Cardiac septum (tissue), 1 donor: ENCODE measurements at places on chromosomes 2 and 18.

DNA sequence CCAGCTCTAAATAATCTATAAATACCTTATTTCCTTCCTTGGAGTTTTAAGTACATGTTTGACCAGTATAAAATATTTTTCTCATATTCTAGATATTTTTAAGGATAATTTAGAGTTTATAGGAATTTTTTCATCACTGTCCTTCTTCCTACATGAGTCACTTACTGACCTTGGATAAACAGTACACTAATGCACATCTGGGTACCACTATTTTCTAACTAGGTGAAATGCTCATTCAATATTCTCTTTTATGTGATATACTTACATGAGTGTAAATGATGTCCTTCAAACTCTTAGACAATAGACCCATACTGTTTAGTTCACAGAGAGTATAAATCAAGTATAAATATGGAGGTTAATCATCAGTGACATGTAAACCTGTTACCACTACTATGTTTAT is 1574.2 kb upstream of the ACVR2A start:
- no peak for DNase-seq

DNA sequence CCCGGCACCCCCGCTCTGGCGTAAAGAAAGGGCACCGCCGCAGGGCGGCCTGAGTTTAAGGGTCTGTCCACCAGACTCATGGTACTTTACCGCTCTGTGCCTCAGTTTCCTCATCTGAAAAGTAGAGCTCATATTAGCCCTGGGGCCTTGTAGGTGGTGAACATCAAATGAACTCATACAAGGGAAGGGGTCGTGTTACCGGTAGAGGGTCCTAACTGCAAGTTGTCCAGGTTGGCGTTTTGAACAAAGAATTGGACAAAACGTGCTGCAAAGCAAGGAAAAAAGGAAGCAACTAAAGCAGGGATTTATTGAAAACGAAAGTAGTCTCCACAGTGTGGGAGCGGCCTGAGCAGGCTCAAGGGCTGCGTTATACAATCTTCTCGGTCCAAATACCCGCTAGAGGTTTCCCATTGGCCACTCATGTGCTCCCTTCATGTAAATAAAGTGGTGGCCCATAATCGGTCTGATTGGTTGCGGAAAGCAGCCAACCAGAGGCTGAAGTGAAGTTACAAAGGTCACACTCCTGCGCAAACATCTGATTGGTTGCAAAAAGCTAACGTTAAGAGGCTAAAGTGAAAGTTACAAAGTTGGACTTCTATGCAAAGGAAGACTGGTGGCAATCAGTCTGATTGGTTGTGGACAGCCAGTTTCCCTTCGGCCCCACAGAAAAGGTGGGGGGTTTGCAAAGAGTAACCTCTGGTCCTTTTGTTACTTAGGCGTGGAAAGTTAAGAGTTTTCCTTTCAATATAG is 80.7 kb upstream of the LDLRAD4 start:
- DNase-seq: peak; percentile 81

DNA sequence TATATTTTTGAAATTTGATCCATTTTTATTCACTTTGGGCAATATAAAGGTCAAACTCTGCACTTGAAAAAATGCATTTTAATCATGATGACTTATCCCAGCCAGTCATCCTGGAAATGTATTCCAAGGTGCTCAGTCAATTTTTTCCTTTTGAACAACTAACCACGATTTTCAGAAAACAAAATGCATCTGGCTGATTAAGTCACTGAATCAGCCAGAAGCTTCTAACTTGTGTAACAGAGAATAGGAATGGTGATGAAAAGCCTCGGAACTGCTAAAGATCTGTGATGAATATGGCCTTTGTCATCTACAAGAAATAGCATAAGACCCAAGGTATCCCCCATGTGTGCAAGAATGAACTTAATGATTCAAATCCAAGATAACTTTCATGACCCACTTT is 572.7 kb downstream of the EPHA4 start:
- DNase-seq: no peak

DNA sequence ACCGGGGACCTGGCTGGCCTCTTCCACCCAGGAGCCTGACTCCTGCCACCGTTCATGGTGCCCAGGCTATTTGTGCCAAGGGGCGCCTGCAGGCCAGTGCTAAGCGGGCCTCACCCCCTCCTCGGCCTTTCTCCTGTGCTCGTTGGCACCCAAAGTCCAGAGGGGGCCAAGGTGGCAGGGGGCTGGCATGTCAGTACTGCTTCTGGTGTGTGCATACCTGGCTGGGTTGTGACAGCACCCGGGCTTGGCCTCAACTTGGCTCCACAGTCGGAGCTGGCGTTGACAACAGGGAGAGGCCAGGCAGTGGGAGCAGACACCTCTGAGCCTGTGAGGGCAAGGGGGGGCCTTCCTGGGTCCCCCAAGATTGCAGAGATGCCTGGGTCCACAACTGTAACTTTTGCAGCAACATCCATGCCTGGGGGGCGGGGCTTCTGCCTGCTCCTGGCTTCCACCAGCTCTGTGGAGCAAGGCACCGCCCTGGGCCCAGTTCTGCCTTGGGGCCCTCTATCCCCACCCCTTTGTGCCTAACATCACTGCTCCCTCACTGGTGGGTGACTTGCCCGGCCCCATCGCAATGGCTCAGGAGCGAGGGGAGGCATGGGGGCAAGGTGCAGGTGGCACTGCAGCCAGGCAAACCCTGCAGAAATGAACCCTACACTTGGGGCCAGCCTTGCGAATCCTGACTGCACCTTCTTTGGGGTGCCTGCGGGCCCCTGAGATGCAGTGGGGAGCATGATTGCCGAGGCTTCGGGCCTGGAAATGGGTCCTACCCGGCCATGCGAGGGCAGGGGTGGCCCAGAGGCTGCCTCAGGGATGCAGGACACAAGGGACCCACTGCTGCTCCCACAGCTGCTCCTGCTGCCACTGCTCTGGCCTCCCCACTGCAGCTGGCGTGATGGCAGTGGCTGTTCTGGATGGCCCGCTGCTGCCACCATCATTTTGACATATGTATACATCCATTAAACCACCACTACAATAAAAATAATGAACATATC is 35.9 kb downstream of the PTPN4 start:
- no peak for DNase-seq

GRCh38 chr18:64240316-64240715 is 91.4 kb upstream of the LINC00305 start:
- DNase-seq: no peak

DNA sequence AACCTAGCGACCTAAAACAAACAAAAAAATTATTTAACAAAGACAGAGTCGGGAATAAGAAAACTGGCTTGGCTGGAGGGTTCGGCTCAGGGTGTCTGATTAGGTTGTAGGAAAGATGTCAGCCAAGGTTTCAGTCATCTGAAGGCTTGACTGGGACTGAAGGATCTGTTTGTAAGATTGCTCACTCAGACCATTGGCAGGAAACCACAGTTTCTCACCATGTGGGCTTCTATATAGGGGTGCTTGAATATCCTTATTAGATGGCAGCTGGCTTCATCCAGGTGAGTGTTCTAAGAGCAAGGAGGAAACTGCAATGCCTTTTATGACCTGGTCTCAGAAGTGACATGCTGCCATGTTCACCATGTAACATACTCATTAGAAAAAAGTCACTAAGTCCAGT is 999 bp upstream of the IL36B start:
- DNase-seq: no peak

DNA sequence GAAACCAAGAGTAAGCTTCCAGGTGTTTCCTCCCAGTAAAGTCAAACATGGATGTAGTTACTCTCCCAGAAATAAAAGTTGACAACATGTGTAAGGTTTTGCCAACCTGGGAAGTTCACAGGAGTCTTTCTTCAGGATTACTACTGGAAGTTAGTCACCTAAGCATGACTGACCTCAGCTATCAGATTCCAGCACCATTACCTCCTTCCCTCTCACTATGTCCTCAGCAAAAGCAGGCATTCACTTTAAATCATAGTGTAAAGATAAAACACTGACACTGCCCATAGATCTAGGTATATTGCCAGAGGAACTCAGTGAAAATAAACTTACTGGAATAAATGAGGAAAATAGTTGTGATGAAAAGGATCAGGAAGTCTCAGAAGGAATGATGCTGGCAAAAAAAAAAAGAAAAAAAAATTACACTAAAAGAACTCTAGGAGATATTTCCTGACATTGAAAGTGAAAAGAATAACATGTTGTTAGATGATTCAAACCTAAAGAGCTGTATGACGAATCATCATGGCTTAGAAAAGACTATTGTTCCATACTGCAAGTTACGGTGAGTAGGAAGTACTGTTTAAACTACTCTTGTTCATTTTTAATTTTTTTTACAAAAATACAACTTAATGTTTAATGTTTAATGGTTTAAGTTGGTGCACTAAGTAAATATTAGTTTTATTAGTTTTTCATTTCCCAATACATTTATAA is 484.5 kb upstream of the ZNF804A start:
- DNase-seq: no peak
